ENCODE measurements at places on chromosomes 2 and 18.

DNA sequence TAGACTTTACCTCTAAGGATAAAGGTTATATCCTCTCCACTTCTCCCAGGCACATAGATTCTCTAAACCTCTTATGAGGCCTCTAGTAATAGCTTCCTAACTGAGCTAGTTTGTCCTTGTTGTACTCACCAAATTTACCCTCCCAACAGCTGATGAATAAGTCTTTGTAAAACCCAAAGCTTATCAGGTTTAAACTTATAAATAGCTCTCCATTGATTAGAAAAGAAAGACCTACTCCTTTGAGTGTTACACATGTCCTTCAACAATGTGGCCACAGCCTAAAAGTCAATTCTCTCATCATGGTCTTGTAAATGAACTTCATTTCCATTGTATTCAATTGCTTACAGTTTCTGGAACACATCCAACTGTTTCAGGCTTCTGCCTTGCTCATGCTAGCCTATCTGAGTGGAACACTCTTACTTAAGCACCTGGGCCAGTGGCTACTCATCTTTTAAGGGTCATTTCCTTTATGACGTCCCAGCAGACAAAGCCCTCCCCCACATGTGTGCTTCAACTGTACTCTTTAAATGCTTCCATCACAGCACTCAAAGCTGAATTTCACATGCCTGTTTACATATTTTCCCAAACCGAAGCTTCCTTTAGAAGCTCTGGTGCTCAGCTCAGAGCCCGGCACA is 131.6 kb downstream of the CDH2 start:
- DNase-seq: no peak

- no peak for DNase-seq
Observed at GRCh38 chr2:186551323-186552050, 38.4 kb upstream of the ITGAV start.

DNA sequence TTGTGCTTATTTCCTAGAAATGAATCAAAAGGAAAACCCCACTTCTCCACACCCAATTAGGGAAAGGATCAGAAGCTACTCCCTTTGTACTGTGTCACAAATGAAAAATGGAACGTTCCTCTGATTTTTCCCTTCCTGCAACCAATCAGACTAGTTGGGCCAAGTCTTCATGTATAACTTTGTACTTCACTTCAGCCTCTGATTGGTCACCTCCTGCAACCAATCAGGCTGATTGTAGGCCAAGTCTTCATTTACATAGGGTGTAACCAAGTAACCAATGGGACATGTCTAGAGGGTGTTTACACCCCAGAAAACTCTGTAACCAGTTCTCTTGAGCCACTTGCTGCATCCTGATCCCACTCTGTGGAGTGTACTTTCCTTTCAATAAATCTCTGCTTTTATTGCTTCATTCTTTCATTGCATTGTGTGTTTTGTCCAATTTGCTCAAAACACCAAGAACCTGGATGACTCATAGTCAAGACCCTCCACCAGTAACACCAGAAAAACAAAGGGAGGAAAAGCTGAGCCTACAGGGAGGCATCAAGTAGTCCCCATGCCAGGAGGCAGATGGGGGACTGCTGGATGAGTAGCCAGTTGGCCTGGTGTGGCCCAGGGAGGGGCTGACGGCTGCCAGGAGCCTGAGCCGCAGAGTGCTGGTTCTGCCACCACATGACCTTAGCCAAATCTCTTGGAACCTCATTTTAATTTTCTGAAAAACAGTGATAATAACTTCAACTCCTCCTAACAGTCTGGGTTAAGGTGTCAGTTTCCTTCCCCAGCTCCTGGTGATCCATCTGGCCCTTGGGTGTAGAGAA is 46.1 kb downstream of the SOWAHC start:
- DNase-seq: no peak

DNA sequence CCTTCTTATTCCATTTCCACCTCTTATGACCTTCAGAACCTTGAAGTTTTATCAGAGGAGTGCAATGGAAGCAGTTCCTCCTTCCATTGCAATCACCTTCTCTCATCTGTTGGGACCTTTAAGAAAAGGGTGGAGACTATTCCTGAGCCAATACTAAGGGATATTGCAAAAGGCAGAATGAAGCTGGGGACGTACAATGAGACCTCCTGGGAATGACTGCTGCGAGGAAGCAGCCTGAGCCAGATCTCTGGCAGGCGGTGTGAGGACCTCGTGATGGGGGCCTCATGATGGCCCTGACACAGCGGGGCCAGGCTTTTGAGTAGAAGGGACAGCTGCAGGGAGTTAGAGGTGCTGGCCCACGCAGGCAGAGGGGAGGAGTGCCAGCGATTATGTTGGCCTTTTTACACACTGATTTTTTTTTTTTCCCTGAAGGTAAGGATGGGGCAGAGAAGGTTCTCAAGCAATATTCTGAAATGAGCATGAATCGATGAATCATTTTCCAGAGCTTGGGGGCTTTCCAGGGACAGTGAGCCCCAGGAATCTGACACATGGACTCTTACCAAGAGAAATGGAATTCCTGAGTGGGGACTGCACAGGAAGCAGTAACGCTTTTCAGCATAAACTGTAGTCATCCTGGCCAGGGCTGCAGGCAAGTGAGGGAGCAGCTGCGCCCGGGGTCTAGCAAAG is 40.0 kb upstream of the LAPTM4A start:
- no peak for DNase-seq
